Activated CD8-positive, alpha-beta memory T cell treated with anti-CD3 and anti-CD28 coated beads, Interleukin-2, amount 50 U/mL, for 48 hours (primary cell): ENCODE measurements at places on chromosomes 16 and 17.

- DNase-seq, result no peak
Observed at GRCh38 chr17:67754001-67754400, 36.3 kb downstream of the NOL11 start.

GRCh38 chr16:706189-707061 lies 824 bp upstream of the FBXL16 start:
- no peak for DNase-seq

GRCh38 chr17:75853433-75853832 lies 1.7 kb downstream of the WBP2 start:
- no peak for DNase-seq

- DNase-seq, result peak; percentile 20
Observed at GRCh38 chr16:2790631-2791030, 3.3 kb upstream of the PRSS33 start.

GRCh38 chr17:1002412-1002753 lies 5.5 kb downstream of the TIMM22 start:
- DNase-seq, result no peak

- DNase-seq, result no peak
Observed at GRCh38 chr17:18344021-18344420, 19.3 kb downstream of the SHMT1 start.

- no peak for DNase-seq
Observed at GRCh38 chr17:28839221-28839620, 3.4 kb downstream of the FAM222B start.

DNA sequence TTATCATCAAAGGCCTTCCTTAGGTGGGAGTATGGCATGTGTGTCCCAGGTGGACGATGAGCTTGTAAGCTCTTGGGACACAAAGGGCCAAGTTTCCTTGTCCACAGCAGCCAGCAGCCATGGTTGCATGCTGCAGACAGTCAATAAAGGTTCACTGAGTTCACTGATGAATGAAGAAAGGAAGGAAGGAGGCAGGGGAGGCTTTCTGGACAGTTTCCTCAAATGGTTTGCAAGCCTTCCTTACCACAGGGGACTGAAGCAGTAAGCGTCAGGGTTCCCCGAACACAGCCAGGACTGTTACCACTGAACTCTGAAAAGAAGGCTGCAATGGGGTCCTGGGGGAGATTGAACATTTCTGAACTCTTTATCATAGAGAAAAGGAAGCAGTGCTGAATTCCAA lies 111.1 kb downstream of the GAS7 start:
- no peak for DNase-seq

- DNase-seq, result no peak
Observed at GRCh38 chr16:9002042-9002441, 38.3 kb upstream of the USP7 start.
